ENCODE measurements at places on chromosomes 1 and 21.

- DNase-seq, result no peak
These were observed 253.2 kb upstream of the RRP15 start for GRCh38 chr1:218031901-218032300.

DNA sequence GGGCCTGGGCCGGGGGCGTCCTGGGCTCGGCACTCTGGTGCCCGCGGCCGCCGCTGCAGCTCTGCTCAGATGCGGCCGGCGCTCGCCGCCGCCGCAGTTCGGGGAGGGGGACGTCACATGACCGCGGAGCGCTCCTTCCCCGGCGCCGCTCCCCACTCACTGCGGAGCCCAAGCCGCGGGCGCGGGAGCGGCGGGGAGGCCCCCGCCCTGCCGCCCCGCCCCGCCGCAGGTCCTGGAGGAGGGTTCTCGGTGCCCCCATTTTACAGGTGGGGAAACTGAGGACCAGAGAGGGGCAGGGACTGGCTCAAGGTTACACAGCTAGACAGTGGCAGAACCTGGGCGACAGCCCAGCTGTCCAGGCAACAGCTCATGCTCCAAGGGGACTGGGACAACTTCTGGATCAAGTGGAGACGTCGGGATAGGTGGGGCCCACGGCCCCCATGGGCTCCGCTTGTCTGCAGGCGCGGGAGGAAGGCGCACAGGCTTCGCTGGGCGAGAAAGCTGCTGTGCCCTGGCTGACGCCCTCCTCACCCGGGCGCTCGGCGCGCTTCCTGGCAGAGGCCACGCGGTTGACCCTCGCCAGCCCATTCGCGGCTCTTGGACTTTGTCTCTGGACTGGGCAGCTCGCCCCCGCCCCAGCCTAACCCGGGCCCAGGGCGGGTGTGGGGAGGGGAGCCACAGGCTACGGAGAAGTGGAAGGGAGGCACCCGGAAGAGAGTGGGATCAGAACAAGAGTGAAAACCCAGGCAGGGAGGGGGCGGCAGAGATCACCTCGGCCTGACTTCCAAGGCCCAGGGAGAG lies at the start of gene RAP1GAP:
Gene RAP1GAP, minus strand, starts transcription at position 100 of the 801 bp plus-strand sequence. CDS start 49,325 bp downstream, outside the sequence.
- DNase-seq, result no peak

- no peak for DNase-seq
These were observed 122.2 kb downstream of the SIK1 start for GRCh38 chr21:43304621-43305335.

- no peak for DNase-seq
These were observed 19.4 kb downstream of the CTXND2 start for GRCh38 chr1:150906329-150906728.

- no peak for DNase-seq
These were observed 185.9 kb upstream of the ATP1B1 start for GRCh38 chr1:168920456-168921094.
